ENCODE measurements at places on chromosomes 6 and 20. TPM values are rescaled to one million over a fixed set of nuclear protein-coding genes. Genes with fewer than 3 reads are reported as not detected.

Gene SLC26A8
- 1.1 TPM for polyA plus RNA-seq

Gene IMPG1
- not detected for polyA plus RNA-seq

- peaks cover 19% of the 10 kb centered on the region for H3K36me3 ChIP-seq
- H3K27ac ChIP-seq, result no peak overlapping the region
- DNase-seq, result peak; percentile 47
- H3K27me3 ChIP-seq, result no peaks in the 10 kb centered on the region
- H3K4me3 ChIP-seq, result no peak overlapping the region
Observed at GRCh38 chr6:30612687-30613248, 4.3 kb downstream of the PPP1R10 start.

DNA sequence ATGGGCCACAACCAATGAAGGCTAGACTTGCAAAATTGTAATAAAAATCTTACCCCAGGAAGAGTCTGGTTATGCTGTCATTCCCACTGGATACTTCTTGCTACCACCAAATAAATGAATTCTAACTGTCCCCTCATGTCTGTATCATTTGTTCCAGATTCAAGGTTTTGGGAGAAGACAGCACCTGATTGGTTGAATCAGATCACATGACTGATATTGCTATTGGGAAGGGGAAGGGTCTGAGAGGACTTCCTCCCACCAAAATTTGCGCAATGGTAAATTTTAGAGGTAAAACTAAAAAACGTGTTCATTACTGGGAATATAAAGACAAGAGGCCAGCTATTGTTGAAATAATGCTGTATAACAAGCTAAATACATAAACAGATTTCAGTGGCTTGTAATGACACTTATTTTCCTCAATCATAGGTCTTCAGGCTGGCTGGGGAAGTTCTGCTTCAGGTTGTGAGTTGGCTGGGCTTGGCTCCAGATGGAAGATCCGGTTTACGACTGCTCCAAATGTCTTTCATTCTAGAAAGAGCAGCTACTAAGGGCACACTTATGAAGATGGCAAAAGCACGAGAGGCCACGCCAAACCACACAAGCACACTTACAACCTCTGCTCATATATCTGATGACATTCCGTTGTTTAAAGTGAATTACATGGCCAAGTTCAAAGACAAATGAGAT, 27.1 kb upstream of the TASP1 start:
- no peak for DNase-seq
- no peak overlapping the region for H3K27ac ChIP-seq
- peaks cover 4% of the 10 kb centered on the region for H3K4me1 ChIP-seq
- no peaks in the 10 kb centered on the region for H3K36me3 ChIP-seq
- H3K27me3 ChIP-seq, result no peaks in the 10 kb centered on the region

- H3K27me3 ChIP-seq, result no peaks in the 10 kb centered on the region
- no peaks in the 10 kb centered on the region for H3K36me3 ChIP-seq
- H3K4me1 ChIP-seq, result peaks cover 4% of the 10 kb centered on the region
- peak overlapping the region; percentile 89 for H3K27ac ChIP-seq
Observed at GRCh38 chr6:10528158-10528981, 7.2 kb downstream of the GCNT2 start.

- H3K36me3 ChIP-seq, result no peaks in the 10 kb centered on the region
- no peak overlapping the region for H3K4me3 ChIP-seq
- no peak for DNase-seq
- no peak overlapping the region for H3K27ac ChIP-seq
Observed at GRCh38 chr20:31430568-31431115, 9.8 kb upstream of the DEFB123 start.

- DNase-seq, result peak; percentile 63
- H3K36me3 ChIP-seq, result no peaks in the 10 kb centered on the region
- H3K27ac ChIP-seq, result no peak overlapping the region
Observed at GRCh38 chr6:104940893-104941728, 15.8 kb upstream of the LIN28B start.
